ENCODE measurements at places on chromosomes 1 and 21. TPM values are rescaled to one million over a fixed set of nuclear protein-coding genes. Genes with fewer than 3 reads are reported as not detected.

DNA sequence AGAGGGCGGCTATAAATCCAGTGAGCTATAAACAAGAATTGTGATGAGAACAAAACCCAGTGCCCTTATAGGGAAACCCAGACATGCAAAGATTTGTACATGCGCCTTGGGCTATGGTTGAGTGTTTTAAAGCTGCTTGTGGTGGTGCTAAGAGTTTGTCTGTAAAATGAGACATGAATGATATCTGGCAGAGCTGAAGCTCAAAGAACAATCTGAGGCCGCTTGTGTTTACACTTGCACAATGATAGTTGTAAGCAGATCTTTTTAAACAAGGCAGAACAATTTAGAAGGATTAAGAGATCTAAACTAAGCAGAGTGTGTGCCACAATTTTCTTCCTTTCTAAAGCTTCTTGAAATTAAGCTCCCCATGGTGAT, 80.4 kb upstream of the ADAMTS5 start:
- DNase-seq: no peak

DNA sequence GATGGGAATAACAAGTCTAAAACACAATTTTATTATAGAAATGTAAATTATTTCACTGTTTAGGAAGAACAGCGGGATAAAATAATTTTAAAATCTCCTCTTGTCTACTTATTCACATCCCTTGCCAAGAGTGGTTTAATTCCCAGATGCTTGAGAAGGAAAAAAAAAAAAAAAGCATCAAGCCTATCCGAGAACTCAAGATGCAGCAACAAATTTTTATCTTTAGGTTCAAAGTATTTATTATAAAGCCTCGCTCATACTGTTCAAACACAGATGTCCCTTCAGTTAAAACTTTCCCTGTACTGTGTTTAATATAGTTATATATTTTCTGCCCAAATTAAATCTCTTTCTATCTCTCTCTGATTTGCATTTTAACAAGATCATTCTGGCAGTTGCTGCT, 1615.8 kb downstream of the PLA2G4A start:
- no peak for DNase-seq

- no peak for DNase-seq
These were observed 139.9 kb upstream of the KIAA0040 start for GRCh38 chr1:175332515-175332914.

- peak; percentile 73 for DNase-seq
These were observed 208.3 kb upstream of the RUNX1 start for GRCh38 chr21:35257413-35257812.

GRCh38 chr1:199149591-199149990, 510.8 kb downstream of the PTPRC start:
- no peak for DNase-seq

GRCh38 chr1:81887421-81888144, 86.8 kb downstream of the ADGRL2 start:
- DNase-seq: no peak

GRCh38 chr1:15433471-15433870, 4.8 kb upstream of the CTRC start:
- DNase-seq: no peak

DNA sequence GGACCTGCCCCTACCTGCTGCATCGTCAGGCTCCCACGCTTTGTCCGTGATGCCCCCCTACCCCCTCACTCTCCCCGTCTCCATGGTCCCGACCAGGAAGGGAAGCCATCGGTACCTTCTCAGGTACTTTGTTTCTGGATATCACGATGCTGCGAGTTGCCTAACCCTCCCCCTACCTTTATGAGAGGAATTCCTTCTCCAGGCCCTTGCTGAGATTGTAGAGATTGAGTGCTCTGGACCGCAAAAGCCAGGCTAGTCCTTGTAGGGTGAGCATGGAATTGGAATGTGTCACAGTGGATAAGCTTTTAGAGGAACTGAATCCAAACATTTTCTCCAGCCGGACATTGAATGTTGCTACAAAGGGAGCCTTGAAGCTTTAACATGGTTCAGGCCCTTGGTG, 8.9 kb downstream of the SPATA46 start:
- DNase-seq: no peak

- DNase-seq: no peak
These were observed 114.2 kb downstream of the BCAR3 start for GRCh38 chr1:93567255-93567918.

- no peak for DNase-seq
These were observed 111.2 kb upstream of the ADGRL2 start for GRCh38 chr1:81689531-81689941.

Gene RAB25
- total RNA-seq: 46.0 TPM

Gene TMEM167B
- total RNA-seq: 20.4 TPM

Gene NTMT2
- total RNA-seq: not detected

Gene MYCL
- total RNA-seq: 8.2 TPM

Gene SELENOF
- 186 TPM for total RNA-seq

Gene CYP4B1
- not detected for total RNA-seq

Gene SLFNL1
- 0.41 TPM for total RNA-seq

Gene DAB1
- total RNA-seq: under 0.01 TPM
